Activated T-helper 1 cell treated with anti-CD3 and anti-CD28 coated beads, Interleukin-12 subunit alpha, Interleukin-12 subunit beta, Interleukin-2, Interleukin-4 antibody, amounts not matched to agents 30 ng/mL and 10 ng/mL and 1 ng/mL, durations not matched to agents 14 hours and 24 hours and 36 hours (primary cell): ENCODE measurements at places on chromosomes 1 and 21. TPM values are rescaled to one million over a fixed set of nuclear protein-coding genes. Genes with fewer than 3 reads are reported as not detected.

Gene PCSK9
- total RNA-seq = not detected in 2 replicates

Gene CLEC20A
- total RNA-seq = not detected in 2 replicates

DNA sequence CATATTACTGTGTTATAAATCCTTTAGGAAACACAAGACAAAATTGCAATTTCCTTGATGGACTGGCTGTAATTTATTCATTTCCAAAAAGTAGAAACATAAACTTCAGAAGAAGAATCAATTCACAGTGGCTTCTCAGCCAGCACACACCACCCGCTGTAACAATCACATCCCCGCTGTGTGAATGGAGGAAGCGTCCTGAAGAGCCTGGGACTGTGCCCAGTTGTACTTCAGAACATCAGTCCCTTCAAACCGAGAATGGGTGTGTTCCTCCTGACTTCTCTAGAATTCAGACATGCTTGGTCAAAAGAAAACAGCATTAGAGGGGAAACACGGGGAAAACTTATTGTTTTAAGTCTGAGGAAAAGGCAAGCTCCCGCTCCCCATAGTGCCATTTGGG lies 28.8 kb upstream of the CD84 start:
- H3K4me3 ChIP-seq = no peak overlapping the region
- H3K4me1 ChIP-seq = peaks cover 72% of the 10 kb centered on the region
- H3K27ac ChIP-seq = peak overlapping the region; percentile 75
- H3K36me3 ChIP-seq = peaks cover 72% of the 10 kb centered on the region

DNA sequence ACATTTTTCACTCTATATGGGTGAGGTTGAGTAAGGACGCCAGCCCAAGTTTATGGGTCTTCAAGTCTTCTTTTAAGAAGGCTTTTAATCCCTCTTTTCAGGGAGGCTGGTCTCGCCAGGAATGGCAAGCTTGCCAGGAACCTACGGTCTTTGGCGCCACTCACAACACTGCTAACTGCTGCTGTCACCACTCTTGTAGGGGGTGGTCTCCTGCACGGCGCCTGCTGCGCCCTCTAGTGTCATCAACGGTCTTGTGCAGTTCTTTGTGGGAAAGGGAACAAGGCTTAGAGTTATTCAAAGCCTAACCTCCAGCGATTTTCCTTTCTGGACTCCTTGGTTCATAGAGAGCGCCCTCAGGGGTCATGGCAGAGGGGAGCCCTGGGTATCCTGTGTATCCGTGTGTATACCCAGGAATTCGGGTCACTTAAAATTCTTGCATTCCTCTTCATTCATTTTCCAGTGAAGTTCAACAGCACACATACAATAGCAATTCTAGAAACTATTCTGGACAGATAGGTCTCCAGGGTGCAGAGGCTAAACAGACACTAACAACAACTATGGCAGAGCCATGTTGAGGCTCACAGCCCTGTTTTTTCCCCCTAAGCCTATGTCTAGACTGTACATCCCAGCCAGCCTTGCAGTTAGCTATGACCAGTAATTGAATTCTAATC lies 392.8 kb upstream of the CAMK1G start:
- no peaks in the 10 kb centered on the region for H3K4me1 ChIP-seq
- no peak for DNase-seq
- no peaks in the 10 kb centered on the region for H3K27me3 ChIP-seq
- H3K27ac ChIP-seq = no peak overlapping the region
- H3K36me3 ChIP-seq = no peaks in the 10 kb centered on the region

GRCh38 chr1:207818971-207819451 lies 67.2 kb downstream of the CD46 start:
- H3K36me3 ChIP-seq = peaks cover 43% of the 10 kb centered on the region
- no peak overlapping the region for H3K27ac ChIP-seq
- DNase-seq = no peak
- peaks cover 2% of the 10 kb centered on the region for H3K27me3 ChIP-seq
- H3K4me3 ChIP-seq = no peak overlapping the region

DNA sequence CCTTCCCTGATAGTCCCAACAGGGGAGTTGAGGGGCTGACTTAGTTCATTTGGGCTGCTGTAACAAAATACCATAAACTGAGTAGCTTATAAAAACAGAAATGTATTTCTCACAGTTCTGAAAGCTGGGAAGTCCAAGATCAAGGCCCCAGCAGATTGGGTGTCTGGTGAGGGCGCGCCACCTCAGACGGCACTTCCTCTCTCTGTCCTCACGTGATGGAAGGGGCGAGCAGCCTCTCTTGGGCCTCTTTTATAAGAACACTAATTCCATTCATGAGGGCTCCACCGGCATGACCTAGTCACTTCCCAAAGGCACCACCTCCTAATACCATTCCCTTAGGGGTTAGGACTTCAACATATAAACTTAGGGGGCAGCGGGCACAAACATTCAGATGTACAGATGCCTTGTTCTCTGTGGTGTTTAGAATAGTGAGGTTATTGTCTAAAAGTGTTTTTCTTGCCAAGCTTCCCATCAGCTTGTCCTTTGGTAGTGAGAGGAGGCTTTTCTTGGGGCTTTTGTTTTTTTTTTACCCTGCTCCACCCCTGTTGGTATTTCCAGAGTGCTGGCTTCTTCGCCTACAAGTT lies 20.3 kb downstream of the NIPAL3 start:
- H3K4me1 ChIP-seq = no peaks in the 10 kb centered on the region
- no peak for DNase-seq
- H3K36me3 ChIP-seq = peaks cover 17% of the 10 kb centered on the region
- H3K27me3 ChIP-seq = no peaks in the 10 kb centered on the region
- no peak overlapping the region for H3K27ac ChIP-seq
